ENCODE measurements at places on chromosomes 7 and 10.

DNA sequence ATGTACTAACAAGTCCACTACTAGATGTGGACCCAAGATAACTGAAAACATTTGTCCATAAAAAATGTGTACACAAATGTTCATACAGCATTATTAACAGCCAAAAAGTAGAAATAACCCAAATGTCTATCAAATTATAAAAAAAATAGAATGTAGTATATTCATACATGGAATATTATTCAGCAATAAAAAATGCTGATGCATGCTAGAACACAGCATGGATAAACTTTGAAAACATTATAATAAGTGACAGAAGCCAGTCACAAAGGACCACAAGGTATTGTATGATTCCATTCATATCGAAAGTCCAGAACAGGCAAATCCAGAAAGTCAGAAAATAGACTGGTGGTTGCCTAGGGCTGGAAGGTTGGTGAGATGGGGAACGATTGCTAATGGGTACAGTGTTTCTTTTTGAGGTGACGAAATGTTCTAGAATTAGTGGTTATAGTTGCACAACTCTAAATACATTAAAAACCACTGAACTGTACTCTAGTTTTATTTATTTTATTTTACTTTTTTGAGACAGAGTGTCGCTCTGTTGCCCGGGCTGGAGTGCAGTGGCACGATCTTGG, 43.3 kb upstream of the ANLN start:
- no peak for DNase-seq

- no peak for DNase-seq
Observed at GRCh38 chr7:98348726-98349474, 52.0 kb downstream of the BAIAP2L1 start.

- DNase-seq = no peak
Observed at GRCh38 chr7:1106793-1107421, 19.0 kb downstream of the GPER1 start.

- DNase-seq = no peak
Observed at GRCh38 chr7:47047384-47047783, 534.5 kb downstream of the TNS3 start.

GRCh38 chr10:58180666-58181065, 87.0 kb downstream of the IPMK start:
- no peak for DNase-seq

DNA sequence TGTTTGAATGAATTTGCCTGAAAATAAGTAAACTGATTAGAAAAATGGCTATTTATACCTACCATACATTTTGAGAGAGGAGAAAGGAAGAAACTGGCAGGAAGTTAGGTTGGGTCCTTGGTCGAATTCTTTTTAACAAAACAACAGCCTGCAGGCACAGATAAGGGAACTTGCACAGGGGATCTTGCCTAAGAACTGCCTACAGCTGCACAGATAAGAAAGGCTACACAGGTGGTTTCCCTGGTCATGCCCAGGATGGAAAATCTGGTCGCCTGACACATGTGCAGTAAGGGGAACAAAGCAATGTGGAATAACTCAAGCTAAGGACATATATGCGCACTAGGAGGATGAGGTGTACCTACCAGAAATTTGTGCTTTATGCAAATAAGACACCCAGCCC, 732.1 kb upstream of the POT1 start:
- peak; percentile 14 for DNase-seq

DNA sequence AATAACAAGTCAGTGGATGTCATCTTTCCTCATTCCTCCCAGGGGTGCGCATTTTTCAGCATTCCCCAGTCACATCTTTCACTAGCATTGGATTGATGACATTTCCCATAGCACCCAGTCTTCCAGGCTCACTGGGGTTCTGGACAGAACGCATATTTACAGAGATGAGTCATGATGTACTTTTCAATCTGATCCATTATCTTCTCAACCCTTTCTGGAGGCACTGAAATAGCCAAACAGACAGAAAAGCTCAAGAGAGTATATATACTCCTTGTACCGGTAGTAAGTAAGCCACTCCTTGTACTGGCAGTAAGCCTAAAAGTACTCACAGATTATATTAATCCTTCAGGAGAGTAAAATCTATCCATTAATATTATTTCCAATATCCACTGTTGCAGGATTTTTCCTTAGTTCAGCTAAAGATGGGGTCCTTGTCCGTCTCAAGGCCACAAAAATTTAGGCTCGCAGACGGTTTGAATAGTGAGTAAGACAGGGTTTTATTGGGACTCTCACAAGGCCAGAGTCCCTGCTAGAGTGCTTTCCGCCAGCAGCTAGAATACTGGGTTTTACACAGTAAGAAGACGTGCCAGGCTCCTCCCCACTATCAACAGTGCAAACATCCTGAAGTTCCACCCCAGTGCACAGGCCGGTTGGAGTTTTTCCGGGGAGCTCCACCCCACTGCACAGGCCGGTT, 60.8 kb downstream of the MDH2 start:
- DNase-seq = no peak

- no peak for DNase-seq
Observed at GRCh38 chr10:124728071-124728829, 15.9 kb downstream of the FAM53B start.

GRCh38 chr7:1007901-1008300, 24.9 kb downstream of the CYP2W1 start:
- DNase-seq = no peak

- DNase-seq = no peak
Observed at GRCh38 chr10:58743466-58744115, 230.9 kb downstream of the BICC1 start.

- no peak for DNase-seq
Observed at GRCh38 chr7:155141562-155141961, 71.4 kb downstream of the HTR5A start.

DNA sequence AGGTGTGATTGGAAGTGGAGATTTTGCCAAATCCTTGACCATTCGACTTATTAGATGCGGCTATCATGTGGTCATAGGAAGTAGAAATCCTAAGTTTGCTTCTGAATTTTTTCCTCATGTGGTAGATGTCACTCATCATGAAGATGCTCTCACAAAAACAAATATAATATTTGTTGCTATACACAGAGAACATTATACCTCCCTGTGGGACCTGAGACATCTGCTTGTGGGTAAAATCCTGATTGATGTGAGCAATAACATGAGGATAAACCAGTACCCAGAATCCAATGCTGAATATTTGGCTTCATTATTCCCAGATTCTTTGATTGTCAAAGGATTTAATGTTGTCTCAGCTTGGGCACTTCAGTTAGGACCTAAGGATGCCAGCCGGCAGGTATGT, 13.6 kb downstream of the STEAP2 start:
- no peak for DNase-seq

- no peak for DNase-seq
Observed at GRCh38 chr10:59018977-59019376, 157.5 kb upstream of the PHYHIPL start.

GRCh38 chr10:123678376-123678775, 12.2 kb downstream of the GPR26 start:
- DNase-seq = no peak

All from CMK (cell line).